Stimulated activated CD8-positive, alpha-beta memory T cell treated with anti-CD3 and anti-CD28 coated beads, Interleukin-12 subunit alpha, Interleukin-12 subunit beta, amount 100 ng/mL, for 4 hours (primary cell): ENCODE measurements at places on chromosomes 2 and 18.

GRCh38 chr18:25734336-25734735, 356.1 kb downstream of the SS18 start:
- DNase-seq: no peak

- DNase-seq: no peak
Measured at GRCh38 chr2:20222769-20223406, 2.0 kb downstream of the SDC1 start.

DNA sequence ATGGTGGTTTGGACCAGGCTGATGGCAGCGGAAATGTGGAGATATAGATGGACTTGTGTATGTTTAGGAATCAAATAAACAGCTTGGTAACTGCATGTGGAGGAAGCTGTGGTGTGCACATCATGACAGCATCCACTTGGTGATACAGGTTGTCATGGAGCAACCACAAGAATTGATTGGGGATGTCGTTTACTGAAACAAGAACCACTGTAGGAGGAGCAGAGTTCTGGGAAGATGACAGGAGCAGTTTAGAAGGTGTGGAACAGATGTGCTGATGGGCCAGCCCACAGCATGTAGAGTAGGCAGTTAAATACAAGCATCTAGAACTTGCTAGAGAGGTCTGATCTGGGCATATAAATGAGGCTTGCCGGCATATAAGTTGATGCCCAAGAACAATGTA, 152.4 kb upstream of the SERPINE2 start:
- DNase-seq: no peak

DNA sequence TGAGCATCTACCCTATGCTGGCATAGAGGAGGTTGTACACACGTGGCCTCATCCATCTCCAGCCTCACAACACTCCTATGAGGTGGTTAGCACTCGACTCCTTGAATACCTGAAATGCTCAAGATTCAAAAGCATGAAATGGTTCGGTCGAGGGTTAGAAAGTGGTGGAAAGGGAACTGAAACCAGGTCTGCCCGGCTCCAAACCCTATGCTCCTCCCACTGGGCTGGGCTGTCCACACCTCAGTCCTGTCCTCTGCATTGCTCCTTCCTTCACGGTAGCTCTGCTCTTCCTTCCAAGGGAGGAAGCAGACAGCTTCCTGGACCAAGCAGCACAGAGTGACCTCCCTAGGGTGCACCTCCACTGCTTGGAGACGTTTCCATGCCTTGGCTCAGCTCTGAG, 565.2 kb upstream of the ID2 start:
- no peak for DNase-seq

DNA sequence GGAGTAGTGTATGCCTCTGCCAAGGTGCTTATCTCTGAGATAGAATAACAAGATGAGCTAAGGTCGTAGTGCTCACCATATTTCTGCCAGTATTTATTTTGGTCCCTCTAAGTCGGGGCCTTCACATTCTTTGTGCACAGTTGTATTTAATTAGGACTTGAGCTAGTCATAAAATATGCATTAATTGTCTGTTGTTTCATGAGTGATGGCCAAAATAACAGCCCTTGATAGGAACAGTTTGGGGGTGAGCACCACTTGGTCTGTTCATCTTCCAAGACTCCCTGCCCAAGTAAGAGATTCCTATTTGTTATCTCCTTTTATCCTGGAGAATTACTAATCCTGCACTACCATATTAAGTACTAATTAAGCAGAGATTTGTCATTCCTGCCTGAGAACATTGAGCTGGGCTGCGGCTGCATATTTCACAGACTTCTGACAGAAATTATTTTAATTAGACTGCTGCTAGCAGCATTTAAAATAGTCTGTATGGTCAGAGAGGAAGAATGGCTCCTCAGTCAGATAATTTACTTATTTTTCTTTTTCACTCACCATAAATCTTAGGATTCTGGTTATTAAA, 435.1 kb downstream of the MTX2 start:
- no peak for DNase-seq

DNA sequence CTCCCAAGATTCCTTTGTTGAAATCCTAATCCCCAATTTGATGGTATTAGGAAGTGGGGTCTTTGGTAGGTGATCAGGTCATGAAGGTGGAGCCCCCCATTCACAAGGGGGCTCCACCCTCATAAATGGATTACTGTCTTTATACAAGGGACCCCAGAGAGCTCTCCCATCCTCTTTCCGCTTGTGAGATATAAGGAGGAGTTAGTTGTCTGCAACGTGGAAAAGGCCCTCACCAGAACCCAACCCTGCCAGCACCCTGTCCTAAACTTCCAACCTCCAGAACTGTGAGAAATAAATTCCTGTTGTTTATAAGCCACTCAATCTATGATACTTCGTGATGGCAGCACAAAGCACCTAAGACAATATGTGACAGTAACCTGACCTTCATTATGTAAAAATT, 684.1 kb upstream of the HS6ST1 start:
- no peak for DNase-seq

- DNase-seq: no peak
Measured at GRCh38 chr2:25279091-25279651, 62.6 kb downstream of the DNMT3A start.

- DNase-seq: no peak
Measured at GRCh38 chr2:217933617-217933993, 69.2 kb downstream of the TNS1 start.

DNA sequence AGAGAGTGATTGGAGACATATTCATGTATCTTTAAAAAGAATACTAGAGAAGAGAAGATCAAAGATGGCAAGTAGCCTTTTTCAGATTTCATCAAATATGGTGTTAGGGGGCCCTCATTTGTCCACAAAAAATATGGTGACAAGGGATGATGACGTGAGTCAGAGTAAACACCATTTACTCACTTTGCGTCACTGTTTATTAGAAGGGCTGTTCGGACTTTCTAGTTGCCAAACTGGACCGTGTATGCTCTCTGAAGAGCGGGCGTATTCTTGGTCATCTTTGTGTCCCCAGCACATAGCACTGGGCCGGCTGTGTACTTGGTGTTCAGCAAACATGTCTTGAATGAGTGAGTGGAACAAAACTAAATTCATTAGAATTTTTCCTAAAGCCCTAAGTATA, 37.5 kb downstream of the TTC39C start:
- no peak for DNase-seq

DNA sequence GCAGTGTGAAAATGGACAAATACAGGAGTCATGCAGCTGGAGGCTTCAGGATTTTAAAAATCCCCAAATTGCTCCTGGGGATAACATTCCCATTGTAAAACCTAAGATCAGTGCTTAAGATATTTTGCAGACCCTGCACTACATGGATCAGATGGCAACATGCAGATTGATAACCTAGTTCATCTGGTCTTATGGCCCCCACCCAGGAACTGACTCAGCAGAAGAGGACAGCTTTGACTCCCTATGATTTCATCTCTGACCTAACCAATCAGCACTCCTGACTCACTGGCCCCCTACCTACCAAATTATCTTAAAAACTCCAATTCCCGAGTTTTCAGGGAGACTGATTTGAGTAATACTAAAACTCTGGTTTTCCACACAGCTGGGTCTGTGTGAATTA, 20.0 kb downstream of the SRBD1 start:
- DNase-seq: no peak

- no peak for DNase-seq
Measured at GRCh38 chr2:9819551-9819950, 23.7 kb upstream of the TAF1B start.

GRCh38 chr2:137959166-137959565, 5.1 kb upstream of the HNMT start:
- DNase-seq: no peak
